ENCODE measurements at places on chromosomes 4 and X.

- no peak for DNase-seq
These were observed 78.8 kb upstream of the PRPS1 start for GRCh38 chrX:107549504-107549903.

DNA sequence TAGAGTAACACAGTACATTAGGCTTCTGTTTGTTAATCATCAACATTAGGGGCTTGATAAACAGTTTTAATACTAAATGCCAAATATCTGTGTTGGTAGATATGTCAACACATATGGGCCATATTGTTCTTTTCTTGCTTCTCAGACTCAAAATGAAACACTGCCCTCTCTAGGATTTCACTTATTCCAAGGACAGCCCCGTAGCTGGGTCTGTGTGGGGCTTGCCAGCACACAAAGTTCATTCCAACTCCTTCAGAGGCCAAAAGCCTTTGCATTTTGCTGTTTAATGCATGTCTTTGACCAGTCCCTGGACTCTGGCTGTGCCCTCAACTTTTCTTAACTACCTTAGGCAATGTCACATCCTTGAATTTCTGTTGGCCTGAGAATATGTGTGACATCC lies 102.0 kb upstream of the ZNF827 start:
- no peak for DNase-seq

DNA sequence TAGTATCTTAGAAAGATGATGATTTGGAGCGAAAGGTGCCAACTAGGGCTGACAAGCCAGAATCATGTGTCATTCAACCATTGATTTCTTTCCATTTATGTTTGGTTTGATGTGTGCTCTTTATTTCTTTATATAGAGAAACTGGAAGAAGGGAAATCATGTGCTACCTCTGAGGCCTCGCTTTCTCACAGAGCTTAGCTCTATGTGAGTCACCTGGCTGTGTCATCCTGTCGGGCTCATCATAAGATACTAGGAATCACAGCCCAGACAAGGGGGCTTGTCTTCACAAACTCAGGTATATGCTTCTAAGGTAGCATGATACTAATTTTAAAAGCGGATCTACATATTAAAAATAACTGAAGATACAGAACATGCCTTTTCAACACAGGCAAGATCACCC lies 81.7 kb upstream of the GPM6B start:
- DNase-seq, result no peak

DNA sequence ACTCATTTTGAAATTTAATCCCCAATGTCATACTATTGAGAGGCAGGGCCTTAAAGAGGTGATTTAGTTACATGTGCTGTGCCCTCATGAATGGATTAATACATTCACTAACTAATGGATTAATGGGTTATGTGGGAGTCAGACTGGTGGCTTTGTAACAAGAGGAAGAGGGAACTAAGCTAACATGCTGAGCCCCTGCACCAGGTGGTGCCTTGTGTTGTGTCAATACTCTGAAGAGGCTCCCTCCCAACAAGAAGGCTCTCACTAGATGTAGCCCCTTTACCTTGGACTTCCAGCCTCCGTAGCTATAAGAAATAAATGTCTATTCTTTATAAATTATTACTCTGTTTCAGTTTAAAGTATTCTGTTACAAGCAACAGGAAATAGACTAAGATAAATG lies 411.9 kb upstream of the EMCN start:
- DNase-seq, result no peak

- DNase-seq, result no peak
These were observed 48.1 kb upstream of the ENPP6 start for GRCh38 chr4:184265546-184266351.
